ENCODE measurements at places on chromosomes 16 and 17.
A peak's percentile ranks its signal among the peaks of the same experiment; 100 is the strongest.

GRCh38 chr16:5918567-5919130 lies 821.1 kb upstream of the EEF2KMT start:
- no peak for DNase-seq

GRCh38 chr16:2468233-2468724 lies 2.8 kb upstream of the NTN3 start:
- no peak for DNase-seq

DNA sequence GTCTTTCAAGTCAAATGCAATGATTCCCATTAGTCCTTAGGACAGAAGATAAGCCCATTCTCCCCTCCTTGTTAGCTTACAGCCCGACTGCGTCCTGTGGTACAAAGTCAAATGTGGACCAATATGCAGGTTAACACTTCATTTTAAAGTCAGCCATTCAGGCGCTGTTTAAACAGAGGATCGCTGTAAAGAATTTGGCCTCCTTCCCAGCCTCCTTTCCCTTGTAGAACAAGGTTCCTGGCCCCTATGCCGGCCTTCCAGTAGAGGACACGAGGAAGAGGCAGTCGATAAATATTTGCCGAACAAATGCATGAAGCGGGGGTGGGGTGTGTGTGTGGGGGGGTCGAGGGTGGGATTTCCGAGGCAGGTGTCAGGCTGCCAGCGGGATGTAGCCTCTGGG lies 4.3 kb downstream of the SDK2 start:
- DNase-seq, result no peak

GRCh38 chr17:55731586-55732250 lies 9.1 kb upstream of the TMEM100 start:
- no peak for DNase-seq

GRCh38 chr17:37255432-37255831 lies 120.4 kb upstream of the C17orf78 start:
- no peak for DNase-seq

DNA sequence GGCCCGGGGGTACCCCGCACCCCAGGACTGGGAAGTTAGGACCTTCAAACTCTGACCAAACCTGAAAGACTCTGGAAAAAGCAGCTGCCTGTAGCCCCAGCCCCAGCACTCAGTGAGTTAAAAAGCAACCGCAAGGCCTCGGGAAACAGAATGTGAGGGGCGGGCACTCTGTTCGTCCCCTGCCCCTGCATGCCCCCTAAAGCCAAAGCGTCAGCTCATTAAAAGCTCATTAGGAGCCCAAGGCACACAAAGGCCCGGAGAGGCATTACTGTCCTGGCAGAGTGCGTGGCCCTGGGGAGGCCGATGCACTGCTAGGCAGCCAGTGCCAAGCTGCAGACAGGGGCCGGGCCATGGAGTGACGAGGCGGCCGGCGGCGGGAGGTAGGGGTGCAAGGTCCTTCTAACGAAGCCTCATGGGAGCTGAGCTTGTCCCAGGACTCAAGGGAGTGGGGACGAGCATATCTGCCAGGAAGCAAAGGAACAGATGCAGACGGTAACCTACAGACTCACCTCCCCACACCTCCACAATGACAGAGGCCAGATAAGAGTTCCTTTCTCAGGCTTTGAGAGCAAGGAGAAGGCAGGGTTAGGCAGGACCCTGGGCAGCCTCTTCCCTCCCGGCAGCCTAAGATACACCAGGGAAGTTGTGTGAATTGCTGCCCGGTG lies 116.8 kb downstream of the ENGASE start:
- no peak for DNase-seq

DNA sequence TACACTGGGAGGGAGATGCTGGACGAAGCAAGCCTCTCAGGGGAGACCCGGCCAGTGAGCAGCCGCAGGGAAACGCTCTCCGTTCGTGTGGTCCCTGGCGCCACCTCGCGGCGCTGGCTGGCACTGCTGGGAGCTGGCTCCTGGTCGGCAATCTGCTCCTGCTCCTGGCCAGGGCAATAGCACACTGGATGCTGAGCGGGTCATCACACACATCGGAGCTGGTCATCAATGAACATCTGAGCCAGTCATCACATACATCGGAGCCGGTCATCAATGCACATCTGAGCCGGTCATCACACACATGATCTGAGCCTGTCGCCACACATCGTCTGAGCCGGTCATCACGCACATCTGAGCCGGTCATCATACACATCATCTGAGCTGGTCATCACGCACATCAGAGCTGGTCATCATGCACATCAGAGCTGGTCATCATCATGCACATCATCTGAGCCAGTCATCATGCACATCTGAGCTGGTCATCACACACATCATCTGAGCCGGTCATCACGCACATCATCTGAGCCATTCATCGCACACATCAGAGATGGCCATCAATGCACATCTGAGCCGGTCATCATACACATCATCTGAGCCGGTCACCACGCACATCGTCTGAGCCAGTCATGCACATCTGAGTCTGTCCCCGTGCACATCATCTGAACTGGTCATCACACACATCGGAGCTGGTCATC lies 217.3 kb downstream of the RBFOX3 start:
- DNase-seq, result peak; percentile 50

GRCh38 chr17:48553826-48554225 lies 8.9 kb upstream of the HOXB2 start:
- no peak for DNase-seq

GRCh38 chr16:10834130-10834529 lies 15.5 kb upstream of the TVP23A start:
- no peak for DNase-seq

DNA sequence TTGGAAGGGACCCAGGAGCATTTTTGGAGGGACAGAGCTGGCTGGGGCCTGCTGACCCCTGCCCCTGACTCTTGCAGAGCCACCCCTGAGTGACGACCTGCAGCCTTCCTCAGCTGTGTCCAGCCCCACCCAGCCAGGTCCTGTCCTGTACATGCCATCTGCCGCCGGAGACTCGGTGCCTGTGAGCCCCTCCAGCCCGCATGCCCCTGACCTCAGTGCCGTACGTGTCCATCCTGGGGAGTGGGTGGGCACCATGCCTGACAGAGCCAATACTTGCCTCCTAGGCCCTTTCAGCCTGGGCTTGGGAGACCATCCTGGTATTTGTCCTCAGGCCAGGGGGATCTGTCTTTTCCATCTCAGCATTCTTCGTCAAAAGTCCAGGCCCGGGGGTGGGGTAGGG lies 27.5 kb downstream of the UNC13D start:
- DNase-seq, result no peak

- DNase-seq, result no peak
Observed at GRCh38 chr17:16480995-16481394, 11.0 kb downstream of the LRRC75A start.

- DNase-seq, result peak; percentile 12
Observed at GRCh38 chr17:63911657-63912100, 621 bp upstream of the CSHL1 start.

DNA sequence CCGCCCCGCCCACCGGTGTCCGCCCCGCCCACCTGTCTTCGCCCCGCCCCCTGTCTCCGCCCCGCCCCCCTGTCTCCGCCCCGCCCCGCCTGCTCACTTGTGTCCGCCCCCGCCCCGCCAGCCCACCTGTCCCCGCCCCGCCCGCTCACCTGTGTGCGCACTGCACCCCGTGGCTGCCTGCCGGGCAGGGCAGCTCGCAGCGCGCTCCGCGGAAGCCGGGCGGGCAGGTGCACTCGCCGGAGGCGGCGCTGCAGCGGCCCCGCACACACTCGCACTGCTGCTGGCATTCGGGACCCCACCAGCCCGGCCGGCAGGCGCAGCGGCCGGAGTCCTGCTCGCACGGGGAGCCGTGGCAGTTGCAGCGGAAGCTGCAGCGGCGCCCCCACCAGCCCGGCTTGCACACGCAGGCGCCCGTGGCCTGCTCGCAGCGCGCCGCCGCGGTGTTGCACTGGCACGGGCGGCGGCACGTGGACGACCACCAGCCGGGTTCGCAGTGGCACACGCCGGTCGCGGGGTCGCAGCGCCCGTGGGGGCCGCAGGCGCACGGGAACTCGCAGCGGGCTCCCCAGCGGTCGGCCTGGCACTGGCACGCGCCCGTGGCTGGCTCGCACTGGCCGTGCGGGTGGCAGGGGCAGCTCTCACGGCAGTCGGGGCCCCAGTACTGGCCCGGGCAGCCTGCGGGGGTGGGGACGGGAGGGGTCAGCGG lies 2.1 kb downstream of the SCARF1 start:
- DNase-seq, result no peak

- DNase-seq, result no peak
Observed at GRCh38 chr16:89040861-89041570, 52.6 kb upstream of the ACSF3 start.

DNA sequence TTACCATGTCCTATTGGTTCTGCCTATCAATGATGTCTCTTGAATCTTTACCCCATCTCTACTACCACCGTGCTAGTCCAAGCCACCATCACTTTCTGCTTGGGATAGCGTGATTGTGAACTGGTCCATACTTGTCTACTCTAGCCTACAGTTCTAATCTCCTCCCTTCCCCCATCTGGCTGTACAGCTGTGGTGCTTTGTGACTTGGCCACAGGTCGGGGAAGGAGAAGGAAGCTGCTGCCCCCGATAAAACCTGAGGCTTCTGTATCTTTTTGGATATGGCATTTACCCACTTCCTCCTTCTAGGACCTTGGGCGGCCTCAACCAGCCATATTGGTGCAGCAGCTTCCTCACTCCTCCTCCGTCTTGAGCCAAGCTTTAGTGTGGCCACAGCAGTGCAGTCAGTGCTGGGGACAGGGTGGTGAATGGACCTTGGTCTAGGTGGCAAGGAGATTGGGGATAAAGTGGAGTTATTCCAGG lies 314 bp upstream of the ITGA2B start:
- DNase-seq, result no peak

DNA sequence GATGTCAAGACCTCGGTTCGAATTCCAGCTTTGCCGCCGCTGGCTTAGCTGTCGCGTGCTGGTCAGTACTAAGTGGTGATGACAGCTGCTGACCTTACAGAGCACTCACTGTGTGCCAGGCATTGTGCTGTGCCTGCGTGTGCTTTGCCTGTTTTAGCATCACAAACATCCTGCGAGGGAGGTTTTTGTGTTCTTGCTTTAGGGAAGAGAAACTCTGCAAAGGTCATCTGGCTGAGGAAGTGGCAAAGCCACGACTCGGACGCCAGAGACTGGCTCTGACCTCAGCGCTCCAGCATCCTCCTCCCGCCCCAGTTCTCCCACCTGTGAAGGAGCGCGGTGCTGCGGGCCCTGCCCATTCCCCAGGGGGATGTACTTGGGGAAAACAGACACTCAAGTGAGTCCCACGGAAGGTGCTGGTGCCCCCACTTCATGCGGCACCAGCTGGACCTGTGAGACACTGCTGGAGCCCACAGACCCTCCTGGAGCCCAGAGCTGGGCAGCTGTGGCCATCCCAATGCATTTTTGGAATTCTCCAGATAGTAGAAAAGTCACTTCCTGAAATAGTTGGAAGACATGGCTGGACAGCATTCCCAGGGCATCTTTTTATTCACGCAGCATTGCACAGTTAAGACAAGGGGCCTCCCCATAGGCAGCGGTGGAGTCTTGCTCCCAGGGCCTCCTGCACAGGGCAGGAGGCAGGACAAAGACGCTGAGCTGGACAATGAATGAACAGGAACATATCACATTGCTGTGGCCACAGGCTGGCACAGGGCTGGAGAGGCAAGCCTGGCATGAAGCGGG lies 20.0 kb upstream of the HERPUD1 start:
- DNase-seq, result peak; percentile 4

GRCh38 chr17:14101976-14102375 lies 32.7 kb downstream of the COX10 start:
- DNase-seq, result peak; percentile 3

- no peak for DNase-seq
Observed at GRCh38 chr16:3216263-3216640, 18.7 kb downstream of the ZNF200 start.

GRCh38 chr16:3725276-3725675 lies 8.0 kb upstream of the TRAP1 start:
- DNase-seq, result no peak

GRCh38 chr17:49576088-49576916 lies 631 bp downstream of the NXPH3 start:
- peak; percentile 28 for DNase-seq

DNA sequence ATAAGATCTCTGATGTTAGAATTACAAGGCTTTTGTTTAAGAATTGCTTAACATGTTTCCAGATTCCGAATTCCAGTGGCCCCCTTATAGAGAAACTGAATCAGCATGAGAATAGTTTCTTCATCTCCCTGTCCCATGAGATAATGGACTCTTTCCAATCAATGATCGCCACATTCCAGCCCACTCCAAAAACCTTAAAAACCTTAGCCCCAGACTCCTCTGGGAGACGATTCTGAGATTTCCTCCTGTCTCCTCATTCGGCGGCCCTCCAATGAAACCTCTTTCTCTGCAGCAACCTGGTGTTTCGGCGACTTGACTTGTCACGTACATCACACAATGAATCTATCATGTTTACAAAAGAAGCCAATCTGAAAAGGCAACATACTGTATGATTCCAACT lies 197.1 kb upstream of the PSMD7 start:
- no peak for DNase-seq

DNA sequence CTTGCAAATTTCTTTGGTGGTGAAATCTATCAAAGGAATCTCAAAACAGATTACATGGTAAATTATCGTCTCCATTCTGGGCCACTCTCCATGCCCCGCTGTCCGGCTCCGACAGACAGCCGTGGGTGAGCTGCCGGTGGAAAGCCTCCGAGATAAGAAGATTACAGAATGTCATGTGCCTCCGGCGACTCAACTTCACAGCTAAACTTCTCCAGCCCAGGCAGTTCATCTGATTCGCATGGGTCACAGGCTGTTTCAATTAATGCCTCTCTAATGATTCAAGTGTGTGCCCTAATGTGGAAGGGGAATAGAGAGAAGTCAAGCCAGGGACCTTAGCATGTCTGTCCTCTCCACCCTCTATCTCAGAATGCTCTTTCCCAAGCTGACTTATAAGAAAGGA lies 520.8 kb upstream of the ZFHX3 start:
- no peak for DNase-seq

- peak; percentile 25 for DNase-seq
Observed at GRCh38 chr17:51119415-51120356, 982 bp downstream of the SPAG9 start.

DNA sequence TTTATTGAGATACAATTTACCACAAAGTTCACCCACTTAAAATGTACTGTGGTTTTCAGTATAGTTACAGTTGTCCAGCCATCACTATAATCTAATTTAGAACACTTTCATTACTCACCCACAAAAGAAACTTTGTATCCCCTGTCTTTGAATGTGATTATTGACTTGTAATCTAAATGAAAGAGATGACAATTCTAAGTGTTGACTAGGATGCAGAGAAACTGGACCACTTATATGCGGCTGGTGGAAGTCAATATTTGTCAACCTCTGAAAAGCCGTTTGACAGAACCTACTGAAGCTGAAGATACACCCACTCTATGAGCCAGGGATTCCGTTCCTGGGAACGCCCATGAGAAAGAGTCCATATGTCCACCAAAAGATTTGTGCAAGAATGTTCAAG lies 36.8 kb downstream of the TEKT5 start:
- DNase-seq, result no peak

DNA sequence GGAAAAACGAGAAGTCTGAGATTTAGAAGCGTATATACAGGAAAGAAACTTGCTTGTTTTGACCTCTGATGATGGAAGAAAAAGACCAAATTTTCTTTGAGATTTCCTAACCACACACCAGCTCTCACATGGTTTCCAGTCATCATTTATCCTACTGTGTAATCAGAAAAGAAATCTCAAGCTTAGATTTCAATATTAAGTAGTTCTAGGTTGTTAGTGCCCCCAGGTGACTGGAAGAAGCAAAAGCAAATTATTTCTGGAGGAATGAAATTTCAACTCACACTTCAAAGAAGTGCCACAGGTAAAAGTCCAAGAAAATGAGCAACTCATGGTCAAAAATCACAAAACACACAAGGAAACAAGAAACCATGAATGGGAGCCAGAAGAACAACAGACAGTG lies 51.8 kb upstream of the KDM6B start:
- DNase-seq, result no peak

GRCh38 chr17:76545918-76546555 lies 6.2 kb downstream of the PRCD start:
- DNase-seq, result no peak
